Stimulated activated CD4-positive, alpha-beta T cell treated with anti-CD3 and anti-CD28 coated beads, Interleukin-1b, Interleukin-23, amount 100 ng/mL, for 1 hour (primary cell): ENCODE measurements at places on chromosomes 4 and X.

- DNase-seq: no peak
Measured at GRCh38 chr4:172188248-172188988, 375.2 kb downstream of the GALNTL6 start.

DNA sequence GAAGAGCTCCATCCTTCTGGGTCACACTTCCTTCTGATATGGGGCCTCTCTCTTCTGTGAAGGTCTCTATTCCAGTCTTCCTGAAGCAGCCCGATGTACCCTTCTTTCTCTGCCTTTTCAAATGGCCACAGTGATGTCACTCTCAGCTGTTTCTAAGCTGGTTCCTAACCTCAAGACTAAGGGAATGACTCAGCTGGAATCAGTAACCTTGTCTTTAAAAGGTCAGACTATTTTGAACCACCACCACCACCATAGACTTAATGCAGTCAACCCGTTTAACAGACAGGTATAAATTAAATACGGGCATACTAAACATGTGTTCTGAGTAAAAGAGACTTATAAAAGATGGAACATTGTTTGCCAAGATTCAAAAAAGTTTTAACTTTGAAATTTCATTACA, 121.0 kb downstream of the PPA2 start:
- DNase-seq: no peak

DNA sequence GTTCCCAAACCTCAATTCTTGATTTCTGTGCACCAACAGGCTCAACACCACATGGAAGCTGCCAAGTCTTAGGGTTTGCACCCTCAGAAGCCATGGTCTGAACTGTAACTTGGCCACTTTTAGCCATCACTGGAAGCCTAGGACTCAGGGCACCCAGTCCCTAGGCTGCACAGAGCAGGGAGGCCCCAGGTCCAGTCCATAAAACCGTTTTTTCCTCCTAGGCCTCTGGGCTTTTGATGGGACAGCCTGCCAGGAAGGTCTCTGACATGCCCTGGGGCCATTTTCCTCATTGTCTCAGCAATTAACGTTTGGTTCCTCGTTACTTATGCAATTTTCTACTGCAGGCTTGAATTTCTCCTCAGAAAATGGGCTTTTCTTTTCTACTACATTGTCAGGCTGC, 1259.6 kb downstream of the RAPGEF2 start:
- DNase-seq: no peak

GRCh38 chr4:152148057-152148456, 387.2 kb upstream of the GATB start:
- no peak for DNase-seq

- DNase-seq: no peak
Measured at GRCh38 chrX:99798936-99799335, 611.1 kb downstream of the PCDH19 start.

DNA sequence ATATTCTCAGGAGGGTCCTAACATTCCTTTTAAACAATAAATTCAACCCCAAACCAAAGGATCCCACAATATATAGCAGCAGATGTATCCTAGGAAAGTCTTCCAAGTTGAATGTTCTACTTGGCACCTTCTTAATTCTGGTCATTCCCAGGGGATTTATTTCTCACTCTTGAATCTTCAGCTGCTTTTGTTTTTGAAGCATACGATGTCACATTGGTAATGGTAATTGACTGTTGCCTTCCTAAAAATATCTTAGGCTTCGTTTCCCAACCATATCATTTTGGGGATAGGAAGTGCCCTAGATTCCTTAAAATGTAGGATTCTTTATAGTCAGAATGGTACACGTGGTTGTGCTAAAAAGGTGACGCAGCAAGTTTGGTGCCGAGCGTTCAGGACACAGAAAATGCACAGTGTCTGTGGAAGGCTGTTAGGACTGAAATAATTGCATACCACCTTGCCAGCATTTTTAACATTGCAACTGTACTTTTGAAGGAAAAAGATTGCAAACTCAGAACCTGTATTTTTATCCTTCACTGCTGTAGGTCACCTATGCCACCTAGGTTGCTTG, 8.1 kb downstream of the SNX25 start:
- no peak for DNase-seq

- no peak for DNase-seq
Measured at GRCh38 chrX:13570261-13570605, 832 bp downstream of the EGFL6 start.

DNA sequence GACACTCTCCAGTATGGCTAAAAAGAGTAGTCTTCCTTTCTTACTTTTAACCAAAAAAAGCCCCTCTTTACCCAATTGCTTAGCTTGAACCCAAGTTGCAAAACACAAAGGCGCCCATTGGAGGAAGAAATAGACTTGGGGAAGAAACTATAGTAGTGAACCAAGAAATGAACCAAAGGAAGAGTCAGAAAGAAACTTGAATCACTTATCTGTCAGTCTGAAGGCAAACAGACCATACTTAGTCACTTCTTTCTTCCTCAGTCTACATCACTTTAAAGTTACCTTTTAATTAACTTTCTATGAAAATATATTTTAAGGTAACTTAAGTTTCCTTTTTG, 161.4 kb upstream of the GIMD1 start:
- no peak for DNase-seq

DNA sequence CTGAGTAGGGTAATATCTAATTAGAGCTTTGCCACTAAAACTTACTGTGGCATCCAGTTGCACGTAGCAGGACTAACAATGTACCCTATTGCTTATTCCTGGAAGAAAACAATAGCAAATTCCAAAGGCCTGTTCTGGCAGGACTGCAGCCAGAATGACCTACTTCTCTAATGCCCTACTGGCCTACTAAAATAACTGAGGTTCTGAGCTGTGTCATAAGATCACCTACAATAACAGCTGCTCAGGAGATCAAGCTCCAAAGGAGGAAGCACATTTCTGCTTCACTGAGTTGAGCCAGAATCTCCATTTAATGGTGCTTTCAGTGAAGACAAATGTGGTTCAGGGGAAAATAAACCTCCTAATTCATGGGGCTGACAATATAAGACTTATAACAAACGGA, 42.2 kb upstream of the CXCL8 start:
- no peak for DNase-seq

- no peak for DNase-seq
Measured at GRCh38 chrX:56762707-56763555, 33.9 kb downstream of the NBDY start.

DNA sequence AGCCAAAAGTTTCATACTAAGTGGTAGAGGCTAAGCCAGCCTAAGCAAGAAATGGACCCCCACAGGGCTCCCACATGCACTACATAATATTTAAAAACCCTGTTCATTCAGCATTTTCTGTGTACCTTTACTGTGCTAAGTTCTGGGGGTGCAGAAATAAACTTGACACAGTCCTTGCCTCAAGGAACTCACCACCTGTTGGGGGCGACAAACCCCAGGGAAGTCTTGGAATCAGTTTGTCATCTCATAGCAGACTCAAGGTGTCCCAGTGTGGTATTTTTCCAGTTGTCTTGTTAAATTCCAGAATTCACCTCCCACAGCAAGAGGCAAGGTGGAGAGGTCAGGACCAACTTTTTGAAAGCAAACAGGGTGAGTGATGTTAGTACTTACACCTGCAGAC, 43.1 kb downstream of the ATG4A start:
- no peak for DNase-seq

- DNase-seq: no peak
Measured at GRCh38 chrX:39296472-39296871, 495.2 kb downstream of the MID1IP1 start.

GRCh38 chr4:72418458-72418857, 150.6 kb downstream of the ADAMTS3 start:
- DNase-seq: no peak

DNA sequence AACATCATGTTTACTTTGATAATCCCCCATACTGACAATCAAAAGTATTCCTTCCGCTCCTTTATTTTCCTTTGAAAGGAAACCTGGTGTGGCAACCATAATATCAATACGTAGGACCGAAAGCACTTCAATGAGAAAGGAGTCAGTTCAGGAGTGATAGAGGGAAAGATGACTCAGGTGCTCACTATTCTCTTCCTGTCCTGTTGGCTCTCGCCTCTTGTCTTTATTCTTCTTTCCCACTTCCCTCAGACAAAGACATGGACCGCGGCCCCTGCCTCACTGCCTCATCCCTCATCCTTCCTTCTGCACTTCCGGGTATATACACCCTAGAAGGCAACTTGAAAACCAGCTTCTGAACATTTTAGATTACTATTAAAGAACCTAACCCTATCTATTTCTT, 49.8 kb upstream of the TNIP3 start:
- no peak for DNase-seq

- no peak for DNase-seq
Measured at GRCh38 chr4:173432430-173432829, 33.5 kb upstream of the SCRG1 start.

DNA sequence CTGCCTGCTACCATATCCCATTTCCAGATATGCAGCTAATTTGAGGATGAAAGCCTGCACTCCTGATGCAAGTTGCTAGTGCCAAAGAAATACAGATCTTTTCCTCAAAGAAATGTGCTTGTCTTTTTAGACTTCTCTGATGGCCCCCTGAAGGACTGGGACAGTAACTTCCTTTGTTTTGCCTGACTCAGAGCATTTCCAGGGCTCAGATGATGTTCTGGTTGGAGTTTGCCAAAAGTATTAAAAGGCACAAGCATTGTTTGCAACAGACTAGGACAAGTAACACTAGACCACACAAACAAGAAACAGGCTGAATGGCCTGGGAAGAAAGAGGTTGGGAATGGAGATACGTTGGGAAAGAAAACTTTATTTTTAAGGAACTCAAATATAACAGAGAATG, 175.2 kb downstream of the IL13RA2 start:
- no peak for DNase-seq

- DNase-seq: no peak
Measured at GRCh38 chr4:87950493-87950892, 25.0 kb upstream of the SPP1 start.

- no peak for DNase-seq
Measured at GRCh38 chrX:39898147-39898546, 199.6 kb downstream of the BCOR start.

DNA sequence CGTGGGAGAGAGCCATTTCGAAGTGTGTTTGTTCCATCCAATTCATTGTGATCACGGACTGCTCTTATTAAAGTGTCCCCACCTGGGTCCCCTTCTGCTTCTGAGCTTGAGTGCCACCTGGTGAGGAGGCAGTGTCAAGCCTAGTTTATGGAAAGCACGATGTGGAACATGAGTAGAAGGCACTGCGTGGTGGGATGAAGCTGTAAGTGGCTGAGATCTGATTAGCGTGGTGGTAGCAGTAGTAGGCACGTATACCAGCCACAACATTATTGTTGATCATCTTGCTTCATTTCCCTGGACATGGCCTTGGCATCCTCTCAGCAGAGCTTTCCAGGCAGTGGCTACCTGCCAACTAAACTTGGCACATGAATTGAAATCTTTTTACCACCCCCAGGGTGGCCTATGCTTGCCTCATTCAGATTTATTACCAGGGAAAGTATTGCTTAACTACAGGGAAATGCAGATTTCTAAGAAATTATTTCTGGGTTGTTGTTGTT, 46.4 kb downstream of the GPAT3 start:
- DNase-seq: no peak
